ENCODE measurements at places on chromosomes 3 and 15. TPM values are rescaled to one million over a fixed set of nuclear protein-coding genes. Genes with fewer than 3 reads are reported as not detected.
A peak's percentile ranks its signal among the peaks of the same experiment; 100 is the strongest.

Gene CD200R1
- 5.7 TPM for total RNA-seq

- DNase-seq = no peak
- H3K27ac ChIP-seq = no peak overlapping the region
- no peak overlapping the region for H3K4me3 ChIP-seq
- H3K4me1 ChIP-seq = no peaks in the 10 kb centered on the region
- no peaks in the 10 kb centered on the region for H3K27me3 ChIP-seq
- H3K36me3 ChIP-seq = no peaks in the 10 kb centered on the region
Observed at GRCh38 chr3:174884776-174885568, 25.8 kb downstream of the NAALADL2 start.

GRCh38 chr3:14488286-14489041, 51.7 kb downstream of the GRIP2 start:
- no peak overlapping the region for H3K4me3 ChIP-seq
- DNase-seq = no peak
- H3K27ac ChIP-seq = peak overlapping the region; percentile 1
- H3K27me3 ChIP-seq = no peaks in the 10 kb centered on the region
- peaks cover 58% of the 10 kb centered on the region for H3K36me3 ChIP-seq

- H3K27ac ChIP-seq = no peak overlapping the region
- no peak for DNase-seq
- H3K36me3 ChIP-seq = no peaks in the 10 kb centered on the region
- H3K27me3 ChIP-seq = no peaks in the 10 kb centered on the region
- H3K4me3 ChIP-seq = no peak overlapping the region
Observed at GRCh38 chr3:17562845-17563244, 179.6 kb downstream of the TBC1D5 start.

Gene REC114
- total RNA-seq = not detected

- no peak overlapping the region for H3K4me3 ChIP-seq
Observed at GRCh38 chr15:65201918-65202317, 9.4 kb downstream of the CILP start.

- H3K4me3 ChIP-seq = peak within 1 kb of the TSS; percentile 91
- DNase-seq = peak; percentile 91
- H3K27ac ChIP-seq = peak within 1 kb of the TSS; percentile 92
- H3K36me3 ChIP-seq = peaks cover 29% of the 10 kb centered on the region
- H3K4me1 ChIP-seq = peaks cover 13% of the 10 kb centered on the region
Observed at GRCh38 chr3:11846281-11847266, at the start of gene TAMM41. TSS of gene TAMM41 (minus strand) at chr3:11846885. CDS start at chr3:11846636, 249 bp downstream.

- no peak overlapping the region for H3K27ac ChIP-seq
- peaks cover 97% of the 10 kb centered on the region for H3K36me3 ChIP-seq
- no peaks in the 10 kb centered on the region for H3K4me1 ChIP-seq
- H3K27me3 ChIP-seq = no peaks in the 10 kb centered on the region
- H3K4me3 ChIP-seq = no peak overlapping the region
Observed at GRCh38 chr15:43151688-43152087, 18.3 kb downstream of the TMEM62 start.

Gene CCRL2
- not detected for total RNA-seq

Gene TICRR
- total RNA-seq = 3.5 TPM

Gene FMN1
- 58.0 TPM for total RNA-seq

DNA sequence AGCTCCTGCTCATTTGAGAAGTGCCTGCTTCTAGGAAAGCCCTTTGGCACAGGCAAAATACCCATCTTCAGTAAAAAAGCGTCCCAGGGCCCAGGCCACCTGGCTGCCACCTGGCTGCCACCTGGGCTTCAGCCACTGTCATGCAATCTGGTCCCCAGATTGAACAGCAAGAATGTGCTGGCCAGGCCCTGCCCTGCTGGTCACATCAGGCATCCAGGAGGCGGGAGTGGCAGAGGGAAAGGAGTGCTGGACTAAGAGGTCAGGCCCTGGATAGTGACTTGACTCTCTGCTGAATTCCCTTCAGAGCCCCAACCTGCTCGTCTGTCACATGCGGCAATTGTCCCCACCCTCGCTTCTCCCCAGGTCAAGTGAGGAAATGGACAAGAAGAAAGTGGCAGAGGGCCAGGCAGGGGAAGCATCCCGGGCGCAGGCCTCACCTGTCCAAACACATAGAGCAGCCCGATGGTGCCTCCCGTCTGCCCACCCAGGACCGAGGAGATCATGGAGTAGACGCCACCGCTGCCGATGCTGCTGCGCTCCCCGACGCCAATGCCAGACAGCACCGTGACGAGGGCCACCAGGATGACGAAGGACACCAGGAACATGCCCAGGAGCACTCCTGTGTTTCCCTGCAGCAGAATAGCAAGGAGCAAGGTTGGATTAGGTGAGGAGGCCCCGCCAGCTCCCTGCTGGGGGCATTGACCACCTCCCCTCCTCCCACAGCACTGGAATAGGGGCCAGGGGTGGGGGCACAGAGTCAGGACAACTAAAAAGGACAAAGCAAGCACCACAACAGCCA, 25.5 kb downstream of the SLC12A8 start:
- H3K27me3 ChIP-seq = no peaks in the 10 kb centered on the region
- H3K36me3 ChIP-seq = peaks cover 18% of the 10 kb centered on the region
- no peaks in the 10 kb centered on the region for H3K4me1 ChIP-seq
- H3K4me3 ChIP-seq = no peak overlapping the region
- DNase-seq = no peak

DNA sequence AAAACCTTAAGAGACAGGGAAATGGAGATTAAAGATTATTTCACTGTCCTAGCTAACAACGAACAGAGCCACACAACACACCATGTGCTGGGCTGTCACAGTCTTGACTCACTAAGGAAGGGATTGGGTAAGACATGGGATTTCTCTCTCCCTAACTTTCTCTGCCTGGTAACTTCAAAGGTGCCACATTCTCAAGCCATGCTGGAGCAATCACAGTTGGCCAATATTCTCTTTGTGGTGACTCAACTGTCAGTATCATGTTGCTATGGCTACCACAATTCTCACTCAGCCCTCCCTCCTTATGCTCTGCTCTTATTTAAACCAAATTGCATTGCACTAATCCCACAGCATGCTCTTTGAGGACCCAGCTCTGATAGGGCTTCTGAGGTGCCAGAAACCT, 74.0 kb downstream of the OXNAD1 start:
- H3K27ac ChIP-seq = no peak overlapping the region
- H3K27me3 ChIP-seq = no peaks in the 10 kb centered on the region
- DNase-seq = no peak

Gene SLCO2A1
- 11.2 TPM for total RNA-seq

Gene EFL1
- total RNA-seq = 10.5 TPM

DNA sequence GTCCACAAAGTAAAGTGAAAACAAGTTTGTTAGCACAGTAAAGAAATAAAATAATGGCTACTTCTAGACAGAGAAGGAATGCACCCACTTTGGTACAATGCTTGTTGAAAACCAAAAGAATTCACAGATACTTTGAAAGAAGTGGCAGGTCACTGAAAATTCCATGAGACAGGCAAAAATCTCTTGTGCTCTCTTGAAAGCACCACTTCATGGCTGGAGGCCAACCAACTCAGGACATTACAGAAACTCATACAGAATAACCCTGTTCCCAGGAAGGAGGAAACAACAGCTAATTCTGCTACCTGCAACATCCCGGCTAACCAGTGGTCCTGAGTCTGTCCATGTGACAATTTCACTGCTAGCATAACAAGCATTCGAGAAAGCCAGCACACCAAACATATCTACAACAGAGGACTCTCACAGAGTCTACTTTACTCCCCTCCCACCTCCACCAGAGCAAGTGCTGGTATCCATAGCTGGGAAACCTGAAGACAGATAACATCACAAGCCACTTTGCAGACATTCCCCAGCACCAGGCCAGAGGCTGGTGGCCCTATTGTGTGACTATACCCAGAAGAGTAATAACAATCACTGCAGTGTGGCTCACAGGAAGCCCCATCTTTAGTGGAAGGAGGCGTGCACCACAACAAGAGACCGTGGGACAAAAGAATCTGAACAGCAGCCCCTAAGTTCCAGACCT, 255.3 kb upstream of the SLITRK3 start:
- no peaks in the 10 kb centered on the region for H3K4me1 ChIP-seq
- DNase-seq = no peak
- no peak overlapping the region for H3K4me3 ChIP-seq
- no peaks in the 10 kb centered on the region for H3K27me3 ChIP-seq
- H3K27ac ChIP-seq = no peak overlapping the region

DNA sequence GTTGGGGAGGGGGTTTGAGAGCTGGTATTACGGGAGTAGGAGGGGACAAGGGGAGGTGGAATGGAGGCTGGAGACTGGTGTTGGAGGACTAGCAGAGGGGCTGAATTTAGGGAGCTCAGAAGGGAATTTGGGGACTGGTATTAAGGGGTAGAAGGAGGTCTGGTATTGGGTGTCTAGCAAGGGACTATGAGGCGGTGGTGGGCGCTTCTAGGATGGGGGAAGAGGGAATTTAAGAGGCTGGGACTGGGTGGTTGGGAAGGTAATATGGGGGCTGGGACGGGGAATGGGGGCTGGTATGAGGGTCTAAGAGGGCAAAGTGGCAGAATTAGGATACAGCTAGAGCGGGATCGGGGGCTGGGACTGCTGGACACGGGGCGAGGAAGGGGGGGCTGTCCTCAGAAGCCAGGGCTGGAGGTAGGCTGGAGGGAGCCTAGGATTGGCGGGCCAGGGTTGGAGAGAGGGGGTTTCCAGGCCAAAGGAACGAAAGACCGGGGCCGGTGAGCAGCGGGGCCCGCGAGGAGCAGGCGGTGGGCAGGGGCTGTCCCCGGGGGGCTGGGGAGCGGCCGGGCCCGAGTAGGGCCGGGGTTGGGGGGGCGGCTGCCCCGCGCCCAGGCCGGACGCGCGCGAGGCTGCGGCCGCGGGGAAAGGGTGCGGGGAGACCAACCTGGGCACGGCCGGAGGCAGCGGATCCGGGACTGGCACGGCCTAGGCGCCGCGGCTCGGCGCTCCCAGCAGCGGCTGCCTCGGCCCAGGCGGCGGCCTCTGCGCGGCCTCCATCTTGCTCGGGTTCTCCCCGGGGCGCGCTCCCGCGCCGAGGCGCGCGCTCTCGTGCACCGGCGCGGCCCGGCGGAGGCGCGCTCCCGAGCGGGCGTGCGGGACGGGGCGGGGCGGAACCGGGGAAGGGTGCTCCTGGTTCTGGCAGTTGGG, at the start of gene LHFPL4:
LHFPL4 (minus strand) TSS at position 802 of the 927 bp plus-strand sequence. CDS start 1,143 bp downstream, outside the sequence.
- H3K27me3 ChIP-seq = peaks cover 8% of the 10 kb centered on the region
- peaks cover 4% of the 10 kb centered on the region for H3K4me1 ChIP-seq
- H3K4me3 ChIP-seq = peak within 1 kb of the TSS; percentile 8
- peak; percentile 12 for DNase-seq
- H3K36me3 ChIP-seq = no peaks in the 10 kb centered on the region
- no peak within 1 kb of the TSS for H3K27ac ChIP-seq

Gene GALNT15
- 58.3 TPM for total RNA-seq

- H3K4me1 ChIP-seq = no peaks in the 10 kb centered on the region
- no peaks in the 10 kb centered on the region for H3K27me3 ChIP-seq
- H3K36me3 ChIP-seq = peaks cover 8% of the 10 kb centered on the region
Observed at GRCh38 chr3:126867190-126867862, 115.6 kb upstream of the PLXNA1 start.

DNA sequence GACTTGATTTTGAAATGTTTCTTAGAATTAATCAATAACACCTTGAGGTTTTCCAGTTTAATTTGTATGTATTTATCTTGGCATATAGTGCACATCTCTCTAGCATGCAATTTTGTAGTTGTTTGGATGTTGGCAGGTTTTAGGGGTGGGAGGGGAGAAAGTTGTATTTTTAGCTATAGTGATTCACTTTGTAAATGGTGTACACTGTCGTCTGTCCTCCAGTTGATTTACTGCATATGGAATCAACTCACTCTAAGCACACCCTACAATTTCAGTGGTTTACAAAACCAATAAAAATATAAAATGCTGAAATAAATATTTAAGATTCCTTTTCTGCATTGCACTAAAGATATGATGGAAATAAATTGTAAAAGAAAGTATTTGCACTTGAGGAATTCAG, 199.1 kb downstream of the CDIN1 start:
- peaks cover 4% of the 10 kb centered on the region for H3K4me1 ChIP-seq
- no peak overlapping the region for H3K4me3 ChIP-seq
- no peaks in the 10 kb centered on the region for H3K27me3 ChIP-seq
- DNase-seq = no peak
- no peaks in the 10 kb centered on the region for H3K36me3 ChIP-seq

- no peaks in the 10 kb centered on the region for H3K27me3 ChIP-seq
- peaks cover 43% of the 10 kb centered on the region for H3K4me1 ChIP-seq
- peaks cover 16% of the 10 kb centered on the region for H3K36me3 ChIP-seq
- H3K27ac ChIP-seq = peak overlapping the region; percentile 97
- no peak for DNase-seq
Observed at GRCh38 chr3:119240101-119240590, 532 bp downstream of the B4GALT4 start.

Gene DUOX1
- 2.9 TPM for total RNA-seq

Gene GOLGA8J
- not detected for total RNA-seq

DNA sequence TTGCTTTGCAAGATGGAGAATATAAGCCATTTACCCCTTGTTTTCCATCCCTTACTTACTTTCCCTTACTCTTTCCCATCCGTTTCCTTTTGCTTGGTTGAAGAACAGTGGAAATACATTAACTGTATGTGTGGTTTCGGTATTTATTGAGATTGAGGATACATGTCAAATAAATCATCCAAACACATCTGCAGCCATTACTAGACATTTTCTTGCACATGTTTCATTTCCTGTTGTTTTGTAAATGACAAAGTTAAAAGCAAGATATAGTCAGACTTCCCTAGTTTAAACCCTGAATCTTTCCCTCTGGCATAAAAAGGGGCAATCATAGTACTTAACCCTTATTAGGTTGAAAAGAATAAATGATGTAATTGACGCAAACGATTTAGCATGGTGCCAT, 82.1 kb upstream of the BCHE start:
- DNase-seq = no peak
- H3K36me3 ChIP-seq = no peaks in the 10 kb centered on the region
- H3K27ac ChIP-seq = no peak overlapping the region
- no peaks in the 10 kb centered on the region for H3K4me1 ChIP-seq
- no peak overlapping the region for H3K4me3 ChIP-seq
- no peaks in the 10 kb centered on the region for H3K27me3 ChIP-seq

Gene FES
- total RNA-seq = 13.8 TPM

GRCh38 chr15:52082197-52083036, 30.2 kb downstream of the BCL2L10 start:
- H3K27ac ChIP-seq = no peak overlapping the region
- no peaks in the 10 kb centered on the region for H3K36me3 ChIP-seq
- no peaks in the 10 kb centered on the region for H3K27me3 ChIP-seq
- H3K4me1 ChIP-seq = no peaks in the 10 kb centered on the region
- no peak overlapping the region for H3K4me3 ChIP-seq

DNA sequence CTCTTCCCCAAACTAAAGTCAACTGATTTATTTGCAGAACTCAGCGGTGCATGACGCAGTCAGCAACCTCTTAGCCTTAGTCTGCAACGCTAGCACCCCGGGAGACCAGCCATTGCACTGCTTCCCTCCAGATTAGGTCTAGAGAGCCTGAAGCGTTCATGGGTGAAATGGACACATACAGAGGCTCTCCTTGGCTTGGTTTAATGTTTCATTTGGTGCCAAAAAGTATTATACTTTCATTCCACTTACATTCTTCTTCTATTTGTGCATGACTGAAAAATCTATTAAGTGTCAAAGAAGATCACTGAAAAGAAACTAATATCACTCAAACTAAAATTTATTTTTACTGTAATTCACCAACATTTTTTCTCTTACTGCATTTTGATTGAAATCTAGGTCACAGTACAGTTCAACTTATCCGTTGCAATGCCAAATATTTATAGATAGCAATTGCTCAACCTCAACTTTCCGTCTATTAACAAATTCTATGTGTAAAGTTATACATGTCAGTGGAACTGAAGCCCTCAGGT, 116.2 kb downstream of the ROBO1 start:
- H3K4me1 ChIP-seq = no peaks in the 10 kb centered on the region
- no peak overlapping the region for H3K4me3 ChIP-seq
- H3K27me3 ChIP-seq = no peaks in the 10 kb centered on the region
- H3K36me3 ChIP-seq = no peaks in the 10 kb centered on the region

Gene PARP15
- total RNA-seq = 2.0 TPM
